Activated CD4-positive, alpha-beta T cell treated with anti-CD3 and anti-CD28 coated beads, Interleukin-2, amount 50 U/mL, for 24 hours (primary cell): ENCODE measurements at places on chromosomes 11 and 22.

DNA sequence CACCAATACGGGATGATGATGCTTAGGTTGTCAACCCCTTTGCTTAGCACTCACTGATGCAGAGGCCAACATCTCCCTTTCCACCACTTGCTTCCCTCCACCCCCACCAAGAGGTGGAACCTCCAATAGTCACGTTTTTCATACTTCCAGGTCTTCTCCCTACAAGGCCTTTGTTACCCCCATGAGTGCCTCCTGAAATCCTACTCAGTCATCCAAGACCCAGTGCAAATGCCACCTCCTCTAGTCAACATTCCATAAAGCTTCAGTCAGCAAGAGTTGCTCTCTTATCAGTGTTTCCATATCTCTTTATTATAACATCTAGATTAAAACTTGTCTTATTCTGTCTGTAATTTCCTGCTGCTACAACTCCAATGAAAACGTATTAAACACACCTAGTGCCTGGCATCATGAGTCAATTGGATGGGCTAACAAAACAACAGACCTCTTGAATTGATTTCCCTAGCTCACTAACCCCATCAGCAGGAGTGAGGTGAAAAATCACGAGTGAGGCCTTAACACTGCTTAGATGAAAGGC lies 370.7 kb upstream of the CCDC90B start:
- DNase-seq: no peak

DNA sequence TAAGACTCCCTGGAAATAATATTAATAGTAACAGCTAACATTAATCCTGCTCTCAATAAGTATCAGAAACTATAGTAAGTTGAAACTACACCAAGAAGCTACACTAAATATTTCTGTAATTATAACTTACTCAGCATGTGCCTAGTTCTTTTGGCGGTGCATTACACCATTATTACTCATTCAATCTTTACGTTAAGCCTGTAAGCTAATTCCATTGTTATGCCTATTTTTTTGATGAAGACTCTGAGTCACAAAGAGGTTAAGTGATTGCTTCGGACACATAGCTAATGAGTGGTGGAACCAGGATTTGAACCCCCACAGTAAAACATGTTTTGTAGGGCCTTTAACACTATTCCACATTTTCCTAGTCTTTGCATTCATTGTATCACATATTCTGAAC lies 111.6 kb downstream of the RASSF10 start:
- no peak for DNase-seq

GRCh38 chr11:86140334-86140990 lies 71.6 kb upstream of the PICALM start:
- DNase-seq: no peak

DNA sequence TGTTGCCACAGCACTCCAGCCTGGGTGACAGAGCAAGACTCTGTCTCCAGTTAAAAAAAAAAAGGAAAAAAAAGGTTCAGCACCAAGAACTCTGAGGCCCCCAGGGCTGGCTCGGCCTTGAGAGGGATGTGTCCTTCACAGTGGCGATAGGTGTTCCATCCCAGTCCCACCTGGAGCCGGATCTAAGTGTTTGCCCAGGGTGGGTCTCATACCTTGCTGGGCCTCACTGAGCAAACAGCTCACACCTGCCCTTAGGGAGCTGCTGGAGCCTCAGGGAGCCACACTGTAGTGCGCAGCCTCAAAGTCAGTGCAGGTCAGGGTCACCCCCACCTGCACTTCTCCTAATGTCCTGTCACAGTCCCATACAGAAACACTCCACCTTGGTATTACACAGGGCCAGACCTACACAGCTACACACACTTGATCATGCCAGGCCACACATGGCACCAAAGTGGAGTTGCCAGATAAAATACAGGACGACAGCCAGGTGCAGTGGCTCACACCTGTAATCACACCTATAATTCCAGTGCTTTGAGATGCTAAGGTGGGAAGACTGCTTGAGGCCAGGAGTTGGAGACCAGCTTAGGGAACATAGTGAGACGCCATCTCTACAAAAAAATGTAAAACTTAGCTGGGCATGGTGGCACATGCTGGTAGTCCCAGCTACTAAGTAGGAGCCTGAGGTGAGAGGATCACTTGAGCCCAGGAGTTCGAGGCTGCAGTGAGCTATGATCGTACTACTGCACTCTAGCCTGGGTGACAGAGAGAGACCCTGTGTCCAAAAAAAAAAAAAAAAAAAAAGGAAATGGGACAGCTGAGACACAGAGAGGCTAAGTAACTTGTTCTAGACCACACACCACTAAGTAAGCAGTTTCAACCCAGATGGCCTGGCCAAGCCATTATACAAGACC lies 7.3 kb downstream of the STARD10 start:
- DNase-seq: no peak

DNA sequence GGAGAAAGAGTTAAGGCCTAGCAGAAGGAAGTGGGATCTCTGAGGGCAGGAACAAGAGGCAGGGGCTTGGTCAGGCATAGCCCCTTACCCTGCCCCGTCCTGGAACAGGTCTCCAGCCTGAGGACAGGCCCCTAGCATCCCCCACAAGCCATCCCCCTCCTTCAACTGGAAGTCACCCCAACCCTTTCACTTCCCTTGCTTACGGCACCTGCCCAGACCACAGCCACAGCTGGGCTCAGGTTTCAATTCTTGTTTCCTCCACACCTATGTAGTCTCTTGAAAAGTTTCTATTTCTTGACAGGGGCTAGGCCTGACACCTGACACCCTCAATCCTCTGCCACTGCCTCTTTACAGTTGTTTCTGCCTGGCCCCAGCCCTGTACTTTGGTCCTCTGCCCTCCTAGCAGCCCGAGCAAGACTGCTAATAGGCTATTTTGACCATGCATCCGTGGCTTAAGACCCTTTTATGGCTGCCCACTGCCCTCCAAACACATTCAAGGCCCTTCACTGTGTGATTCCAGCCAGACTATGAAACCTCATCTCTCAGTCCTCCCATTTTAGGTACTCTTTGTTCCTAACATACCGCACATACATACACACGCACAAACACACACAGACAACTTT lies 10.9 kb upstream of the FCHSD2 start:
- DNase-seq: peak; percentile 17

GRCh38 chr11:113015098-113015455 lies 53.9 kb downstream of the NCAM1 start:
- DNase-seq: no peak

GRCh38 chr11:110176366-110177085 lies 83.3 kb downstream of the ZC3H12C start:
- DNase-seq: no peak

DNA sequence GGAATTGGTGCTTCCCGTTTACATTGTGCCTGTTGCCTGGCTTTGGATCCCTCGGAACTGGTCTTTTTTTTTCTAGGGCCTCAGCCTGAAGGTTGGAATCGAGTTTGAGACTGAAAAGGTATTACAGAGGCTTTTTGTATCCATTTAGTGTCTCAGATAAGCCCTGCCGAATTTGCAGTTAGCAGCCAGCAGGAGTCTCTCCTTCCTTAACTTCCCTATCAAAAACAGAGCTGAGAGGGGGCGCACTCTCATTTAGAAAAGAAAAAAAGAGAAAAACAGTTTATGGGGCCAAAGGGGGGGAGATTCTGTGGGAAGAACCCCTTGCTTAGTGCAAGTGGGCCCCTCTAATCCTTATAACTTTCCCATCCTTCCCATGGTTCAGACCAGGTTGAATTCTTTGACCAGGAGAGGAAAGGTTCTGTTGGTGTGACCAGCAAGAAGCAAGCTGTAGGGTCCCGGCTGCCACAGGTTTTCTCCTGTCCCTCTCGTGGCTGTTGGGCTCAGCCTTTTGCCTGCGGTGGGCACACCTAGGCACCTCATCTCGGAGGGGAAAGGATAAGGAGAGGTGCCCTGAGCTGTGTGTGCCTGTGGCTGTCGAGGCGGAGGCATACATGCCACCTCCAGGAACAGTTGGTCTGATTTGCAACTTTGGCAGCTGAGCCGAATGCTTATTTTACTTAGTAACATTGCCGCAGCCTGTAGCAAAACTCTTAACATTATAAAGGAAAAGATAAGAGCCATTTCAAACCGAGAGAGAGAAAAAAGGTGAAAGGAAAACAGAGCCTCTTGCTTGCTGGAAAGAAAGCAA lies 565.0 kb upstream of the CNTN5 start:
- no peak for DNase-seq

DNA sequence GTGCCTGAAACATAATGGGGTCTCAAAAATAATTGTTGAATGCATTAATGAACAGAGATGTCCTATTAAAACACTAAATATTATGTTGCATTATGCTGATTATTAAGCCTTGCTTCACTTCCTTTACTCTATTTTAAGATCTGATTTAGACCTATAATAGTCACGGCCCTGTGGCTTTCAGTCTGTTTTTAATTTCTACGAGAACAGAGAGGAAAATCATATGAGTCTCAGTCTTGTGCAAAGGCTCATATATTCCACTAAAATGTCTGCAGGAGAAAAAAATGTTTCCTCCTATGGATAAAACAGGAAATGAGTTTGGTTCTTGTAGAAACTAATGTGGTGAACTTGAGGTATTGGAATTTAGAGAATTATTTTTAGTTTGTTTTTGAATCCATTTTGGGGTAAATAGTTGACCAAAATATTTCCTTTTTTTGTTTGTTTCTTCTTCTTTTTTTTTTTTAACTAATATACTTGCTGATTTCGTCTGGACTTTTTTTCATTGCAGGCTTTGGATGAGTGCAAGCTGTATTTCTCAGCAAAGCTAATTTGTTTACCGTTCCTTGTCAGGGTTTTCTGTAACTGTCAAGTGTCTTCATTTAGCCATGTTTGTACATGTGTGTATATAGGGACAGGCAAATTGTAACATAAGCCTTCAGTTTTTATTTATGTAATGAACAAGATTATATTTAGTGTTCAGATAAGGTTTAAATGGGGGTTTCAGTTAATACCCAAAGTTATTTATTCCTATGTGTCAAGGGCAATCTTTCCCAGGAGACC lies 139.1 kb upstream of the DDI1 start:
- no peak for DNase-seq

DNA sequence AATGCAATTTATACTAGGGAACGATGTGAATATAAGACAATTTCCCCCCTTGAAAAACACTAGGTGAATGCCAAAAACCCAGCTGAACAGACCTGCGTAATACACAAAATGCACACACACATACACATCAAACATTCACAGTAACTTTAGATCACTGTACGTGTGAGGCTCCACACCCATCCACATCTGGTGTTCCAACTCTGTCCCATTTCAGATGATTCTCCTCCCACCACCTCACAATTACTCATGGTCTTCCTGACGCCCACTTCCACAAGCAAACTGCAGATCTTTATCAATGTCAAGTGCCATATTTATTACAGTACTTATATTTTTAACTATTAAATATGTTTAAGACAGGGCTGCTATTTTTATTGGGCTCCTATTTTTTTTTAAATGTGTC lies 57.8 kb upstream of the TENM4 start:
- DNase-seq: no peak

DNA sequence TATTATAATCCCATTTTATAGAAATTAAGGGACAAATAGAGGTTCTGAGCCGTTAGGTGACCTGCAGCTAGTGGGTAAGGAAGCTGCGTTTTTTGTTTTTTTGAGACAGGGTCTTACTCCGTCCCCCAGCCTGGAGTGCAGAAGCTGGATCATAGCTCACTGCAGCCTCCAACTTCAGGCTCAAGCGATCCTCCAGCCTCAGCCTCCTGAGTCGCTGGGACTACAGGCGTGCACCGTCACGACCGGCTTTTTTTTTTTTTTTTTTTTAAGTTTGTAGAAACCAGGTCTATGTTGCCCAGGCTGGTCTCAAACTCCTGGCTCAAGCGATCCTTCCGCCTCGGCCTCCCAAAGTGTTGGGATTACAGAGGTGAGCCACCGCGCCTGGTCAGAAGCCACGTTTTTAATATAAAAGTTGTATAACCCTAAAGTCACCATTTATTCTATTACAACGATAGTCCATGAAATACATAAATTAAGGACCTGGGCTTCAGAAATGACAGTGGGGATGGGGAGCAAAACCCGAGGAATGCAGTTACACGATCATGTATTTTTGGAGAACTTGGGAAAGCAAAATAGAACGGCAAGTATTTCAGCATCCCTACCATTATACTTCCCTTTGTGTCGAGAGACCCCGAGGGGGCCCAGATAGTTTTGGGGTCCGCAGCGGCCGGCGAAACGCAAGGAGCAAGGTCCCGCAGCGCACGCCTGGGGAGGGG lies 638 bp downstream of the SAAL1 start:
- DNase-seq: no peak
